Stimulated activated CD4-positive, alpha-beta T cell treated with anti-CD3 and anti-CD28 coated beads, TNF-alpha, amount 100 ng/mL, for 1 hour (primary cell): ENCODE measurements at places on chromosomes 3 and 15.
A peak's percentile ranks its signal among the peaks of the same experiment; 100 is the strongest.

- DNase-seq = no peak
These were observed 1024.3 kb downstream of the FHIT start for GRCh38 chr3:60226912-60227311.

DNA sequence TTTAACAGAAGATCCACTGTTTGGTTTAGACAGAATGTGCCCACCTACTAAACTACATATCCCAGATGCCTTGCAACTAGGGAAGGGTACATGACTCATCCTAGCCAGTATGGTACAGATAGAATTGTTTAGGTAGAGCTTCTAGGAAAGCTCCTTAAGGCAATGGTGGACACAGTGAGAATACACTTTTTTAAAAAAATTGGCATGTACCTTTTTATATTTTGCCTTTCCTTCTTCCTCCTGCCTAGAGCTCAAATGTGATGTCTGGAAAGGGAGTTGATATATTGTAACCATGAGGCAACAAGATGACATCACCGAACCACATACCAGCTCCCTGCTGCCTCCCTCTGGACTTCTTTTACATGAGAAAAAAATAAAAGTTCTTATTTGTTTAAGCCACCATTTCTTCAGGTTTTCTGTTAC, 14.4 kb upstream of the C3orf80 start:
- no peak for DNase-seq

DNA sequence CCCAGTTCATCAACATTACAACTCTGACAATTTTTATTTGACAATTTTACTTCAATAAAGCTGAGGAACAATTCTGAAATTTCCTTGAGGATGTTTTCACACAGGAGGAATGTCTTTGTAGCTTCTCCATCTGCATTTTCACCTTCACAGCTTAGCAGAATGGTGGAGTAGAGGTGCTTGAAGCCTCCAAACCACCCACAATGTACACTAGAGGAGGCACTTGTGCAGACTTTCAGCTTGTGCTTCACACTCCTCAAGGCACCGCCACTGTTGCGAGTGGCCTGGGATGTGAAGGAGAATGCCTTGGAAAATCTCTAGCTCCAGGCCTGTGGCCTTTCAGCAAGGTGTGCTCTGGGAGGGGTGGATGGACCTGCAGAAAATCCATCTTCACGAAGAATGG, 181.9 kb downstream of the EPHB1 start:
- no peak for DNase-seq

DNA sequence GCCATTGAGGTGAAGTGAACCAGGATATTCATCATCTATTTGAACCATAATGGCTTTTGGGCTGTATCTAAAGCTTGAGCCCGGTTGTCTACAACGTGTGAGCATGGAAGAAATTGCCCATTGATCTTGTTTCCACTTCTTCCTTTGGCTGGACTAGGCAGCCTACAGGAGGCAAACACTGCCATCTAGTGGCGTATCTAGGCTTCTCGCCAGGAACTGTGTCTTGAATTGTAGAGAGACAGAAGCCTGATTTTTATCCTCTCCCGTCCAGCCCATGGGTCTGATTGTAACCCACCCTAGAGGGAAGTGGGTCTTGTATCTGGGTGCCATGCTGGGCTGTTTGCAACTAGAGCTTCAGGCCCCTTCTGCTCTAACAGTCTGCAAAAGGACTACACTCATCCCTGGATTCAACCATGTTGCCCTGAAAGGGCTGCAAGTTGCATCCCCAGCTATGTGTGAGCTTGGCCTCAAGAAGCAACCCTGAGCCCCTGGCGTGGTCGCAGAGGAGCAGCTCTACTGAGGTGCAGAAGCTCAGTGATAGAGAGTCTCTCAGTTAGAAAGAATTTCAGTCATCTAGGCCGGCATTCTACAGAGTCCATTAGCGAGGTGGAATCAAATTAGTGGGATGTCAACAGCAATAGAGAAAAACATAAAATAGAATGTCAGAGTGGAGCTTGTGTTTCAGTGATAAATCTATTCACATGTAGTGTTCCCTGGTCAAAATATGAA, 170.2 kb upstream of the UMPS start:
- no peak for DNase-seq

GRCh38 chr3:129343643-129344360, 65.1 kb downstream of the HMCES start:
- DNase-seq = no peak

DNA sequence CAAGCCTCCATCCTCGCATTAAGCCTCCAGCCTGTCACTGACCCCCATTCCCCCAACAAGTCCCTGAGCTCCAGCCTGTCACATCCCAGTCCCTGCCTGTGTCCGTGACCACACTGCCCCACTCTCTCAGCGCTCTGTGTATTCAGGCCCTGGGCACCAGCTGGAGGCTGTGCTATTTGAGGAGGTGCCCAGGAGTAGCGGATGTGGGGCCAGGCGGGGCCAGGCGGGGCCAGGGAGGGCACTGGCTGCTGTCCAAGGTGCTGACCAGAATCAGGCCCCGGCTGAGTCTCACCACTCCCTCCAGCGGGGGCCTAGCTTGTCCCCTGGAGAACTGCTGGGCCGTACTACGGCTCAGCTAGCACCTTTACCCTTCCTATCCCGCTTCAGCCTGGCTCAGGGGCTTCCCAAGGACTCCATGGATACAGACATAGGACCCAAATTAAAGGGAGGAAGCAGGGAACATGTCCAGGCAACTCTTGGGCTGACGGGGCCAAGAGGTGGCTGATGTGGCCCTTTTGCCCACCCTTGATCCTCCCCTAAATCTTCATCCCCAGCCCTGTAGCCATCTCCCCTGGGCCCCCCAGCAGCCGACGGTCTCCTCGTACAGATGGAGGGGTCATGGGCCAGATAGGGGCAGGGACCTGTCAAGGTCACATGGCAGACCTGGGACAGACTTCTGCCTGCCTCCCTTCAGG, 1.1 kb downstream of the HHATL start:
- DNase-seq = peak; percentile 41

DNA sequence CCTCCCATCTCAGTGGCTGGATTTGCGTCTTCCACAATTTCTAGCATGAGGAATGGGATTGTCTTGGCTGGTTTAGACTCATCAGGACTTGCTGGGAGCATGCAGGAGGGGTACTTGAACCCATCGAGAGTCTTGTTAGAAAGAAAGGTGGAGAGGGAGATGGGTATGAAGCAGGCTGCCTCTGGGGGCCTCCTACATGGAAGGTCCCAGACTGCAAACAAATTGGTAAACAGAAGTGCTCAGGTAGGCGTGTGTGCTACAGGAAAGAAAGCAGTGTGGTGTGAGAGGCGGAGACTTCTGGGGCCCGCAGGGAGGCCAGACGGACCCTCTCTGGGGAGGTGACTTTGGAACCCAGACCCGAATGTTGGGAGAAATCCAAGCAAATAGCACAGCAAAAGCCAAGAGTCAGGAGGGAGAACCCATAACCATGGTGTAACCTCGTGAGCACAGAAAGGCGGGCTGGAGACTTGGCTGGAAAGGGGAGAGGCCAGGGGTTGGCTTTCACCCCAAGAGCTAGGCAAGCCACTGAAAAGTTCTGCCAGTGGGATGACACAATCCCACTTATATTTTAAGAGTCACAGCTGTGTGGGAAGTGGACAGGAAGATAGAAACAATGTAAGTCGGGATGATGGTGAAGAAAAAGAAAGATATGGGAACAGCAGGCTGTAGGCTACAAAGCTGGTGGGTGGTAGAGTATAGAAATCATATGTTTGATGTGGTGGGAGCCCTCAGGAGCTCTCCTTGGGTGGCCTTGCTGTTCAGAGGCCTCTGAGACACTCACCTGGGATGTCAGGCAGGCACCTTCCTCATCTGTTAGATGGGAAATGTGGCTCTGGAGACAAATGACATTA, 130.1 kb upstream of the PRR20G start:
- no peak for DNase-seq

- DNase-seq = no peak
These were observed 20.9 kb downstream of the SSUH2 start for GRCh38 chr3:8623741-8624140.

DNA sequence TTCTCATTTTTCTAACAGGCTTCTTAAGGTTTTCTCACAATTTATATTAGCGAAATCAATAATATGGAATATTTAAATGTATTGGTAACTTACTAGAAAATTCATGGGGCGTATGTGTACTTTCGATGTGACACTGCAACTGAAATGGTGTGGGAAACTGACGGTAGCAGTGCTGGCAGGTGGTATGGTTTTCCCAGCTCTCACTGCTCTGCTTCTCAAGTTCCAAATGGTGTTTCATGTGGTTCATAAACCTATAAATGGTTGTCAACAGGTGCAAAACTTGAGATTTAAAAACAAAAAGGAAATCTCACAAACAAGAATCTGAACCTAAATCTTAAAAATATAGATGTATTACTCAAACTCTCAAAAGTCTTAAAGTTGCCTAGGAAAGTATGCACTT, 54.7 kb downstream of the ZNF280D start:
- DNase-seq = no peak
